ENCODE measurements at places on chromosomes 7 and 10.
A peak's percentile ranks its signal among the peaks of the same experiment; 100 is the strongest.

DNA sequence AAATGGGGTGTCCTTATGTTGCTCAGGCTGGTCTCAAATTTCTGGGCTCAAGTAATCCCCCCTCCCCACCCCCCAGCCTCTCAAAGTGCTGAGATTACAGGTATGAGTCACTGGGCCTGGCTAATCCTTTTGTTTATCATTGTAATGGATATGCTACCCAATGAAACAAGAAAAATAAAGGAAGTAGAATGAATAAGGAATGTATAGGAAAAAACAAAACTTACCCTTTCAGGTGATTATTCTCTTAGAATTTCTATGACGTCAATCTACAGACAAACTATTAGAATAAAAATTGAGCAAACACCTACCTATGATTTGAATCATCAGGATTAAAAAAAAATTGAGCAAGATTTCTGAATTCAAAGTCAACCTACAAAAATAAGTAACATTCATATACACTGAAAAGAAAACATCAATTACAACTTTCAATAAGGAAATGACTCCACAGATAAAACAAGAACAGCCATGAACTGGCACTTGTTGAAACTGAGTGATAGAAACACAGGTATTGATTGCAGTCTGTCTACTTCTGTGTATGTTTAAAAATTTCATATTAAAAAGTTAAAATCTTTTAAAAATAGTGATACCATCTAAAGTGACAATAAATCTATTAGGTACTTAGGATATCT lies 12.2 kb downstream of the ADAM12 start:
- no peak for DNase-seq

GRCh38 chr10:71396711-71397295 lies at the start of gene CDH23:
TSS of gene CDH23 (plus strand) at chr10:71396920. CDS start at chr10:71439832, 42,912 bp downstream.
- DNase-seq = peak; percentile 71

GRCh38 chr10:124696446-124697392 lies 47.5 kb downstream of the FAM53B start:
- peak; percentile 58 for DNase-seq

DNA sequence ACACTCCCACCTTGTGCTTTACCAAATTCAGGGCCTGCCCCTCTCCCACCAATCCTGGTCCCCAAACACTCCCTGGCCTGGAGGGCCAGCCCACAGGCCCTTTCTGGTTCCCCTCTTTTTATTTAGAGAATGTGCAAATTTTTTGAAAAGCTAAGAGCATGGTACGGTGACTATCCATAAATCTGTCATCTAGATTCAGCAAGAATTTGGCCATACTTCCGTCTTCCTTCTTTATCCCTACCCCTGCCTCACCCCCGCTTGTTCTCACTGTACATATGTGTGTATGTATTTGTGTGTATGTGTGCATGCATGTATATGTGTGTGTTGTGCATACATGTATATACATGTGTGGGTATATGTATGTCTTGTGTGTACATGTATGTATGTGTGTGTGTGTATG lies 8.1 kb upstream of the TBRG4 start:
- DNase-seq = no peak

DNA sequence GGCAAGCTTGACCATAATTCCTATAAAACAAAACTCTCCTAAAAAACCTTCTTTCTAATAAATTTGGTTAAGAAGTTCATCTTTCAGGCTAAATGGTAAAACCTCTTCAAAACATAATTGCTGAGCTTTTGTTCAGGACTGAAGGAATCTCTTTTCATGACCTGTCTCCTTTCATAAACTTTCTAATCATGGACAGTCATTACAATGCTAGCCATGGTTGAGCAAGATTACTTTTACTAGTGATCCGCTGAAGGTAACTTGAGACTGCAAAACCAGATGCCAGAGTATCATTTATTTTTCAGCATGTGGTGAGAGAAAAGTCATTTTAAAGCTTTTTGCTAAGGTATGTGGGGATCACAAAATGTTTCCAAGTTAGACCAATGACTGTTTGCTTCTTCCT lies 186.4 kb upstream of the RHOBTB1 start:
- no peak for DNase-seq

- DNase-seq = no peak
Observed at GRCh38 chr10:47245731-47246350, 54.2 kb upstream of the GDF10 start.

- no peak for DNase-seq
Observed at GRCh38 chr10:127826154-127826725, 66.5 kb downstream of the CLRN3 start.

DNA sequence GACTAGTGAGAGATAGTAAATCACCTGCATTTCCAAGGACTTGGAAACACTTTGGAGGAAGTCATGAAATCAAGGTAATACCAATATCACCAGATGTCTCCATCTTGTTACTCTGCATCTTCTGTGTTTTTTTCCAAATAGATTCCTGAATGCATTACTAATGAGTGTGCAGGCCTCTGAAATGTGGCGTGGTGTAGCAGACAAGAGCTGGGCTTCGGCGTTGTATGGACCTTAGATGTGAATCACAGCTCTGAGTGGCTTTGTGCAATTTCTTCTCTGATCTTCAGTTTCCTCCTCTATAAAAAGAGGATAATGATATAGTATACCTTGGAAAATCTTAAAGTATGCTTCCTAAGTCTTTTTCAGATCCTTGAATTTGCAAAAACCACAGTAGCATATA lies 9.6 kb upstream of the MYPN start:
- DNase-seq = no peak

- no peak for DNase-seq
Observed at GRCh38 chr10:52597189-52597863, 175.3 kb downstream of the MBL2 start.

DNA sequence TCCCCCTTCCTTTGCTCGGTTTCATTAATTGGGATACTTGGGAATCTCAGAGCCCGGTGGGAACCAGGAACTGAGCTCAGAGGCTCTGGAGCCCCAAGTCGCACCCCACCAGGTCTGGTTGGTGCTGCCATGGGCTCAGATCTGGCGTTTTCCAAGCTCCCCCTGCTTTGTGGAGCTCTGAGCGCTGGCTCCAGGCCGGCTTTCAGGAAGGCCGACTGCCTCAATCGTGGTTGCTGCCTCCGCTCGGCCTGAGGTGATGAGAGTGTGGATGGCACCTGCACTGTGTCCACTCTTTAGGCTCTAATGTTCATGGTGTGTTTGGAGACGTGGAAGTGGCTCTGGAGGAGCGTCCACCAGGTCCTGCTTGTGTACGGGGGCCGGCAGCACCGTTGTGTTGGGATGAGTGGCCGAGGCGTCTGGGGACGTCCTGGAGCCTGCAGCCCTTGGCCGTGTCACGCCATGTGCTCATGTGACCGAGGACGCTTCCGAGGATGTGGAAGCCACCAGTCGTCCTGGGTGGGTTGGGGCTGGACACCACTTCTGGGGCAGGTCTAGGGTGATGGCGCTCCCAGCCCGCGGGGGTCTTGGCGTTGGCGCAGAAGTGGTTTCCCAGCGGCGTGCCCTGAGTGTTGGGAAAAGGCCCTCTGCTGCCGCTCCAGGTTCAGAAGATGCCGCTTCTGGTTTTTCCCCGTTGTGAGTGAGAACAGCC lies 8.2 kb downstream of the INPP5A start:
- DNase-seq = no peak

- DNase-seq = peak; percentile 34
Observed at GRCh38 chr7:7257899-7258692, 75.8 kb downstream of the C1GALT1 start.

GRCh38 chr7:3162289-3162688 lies 118.6 kb upstream of the CARD11 start:
- DNase-seq = peak; percentile 53

DNA sequence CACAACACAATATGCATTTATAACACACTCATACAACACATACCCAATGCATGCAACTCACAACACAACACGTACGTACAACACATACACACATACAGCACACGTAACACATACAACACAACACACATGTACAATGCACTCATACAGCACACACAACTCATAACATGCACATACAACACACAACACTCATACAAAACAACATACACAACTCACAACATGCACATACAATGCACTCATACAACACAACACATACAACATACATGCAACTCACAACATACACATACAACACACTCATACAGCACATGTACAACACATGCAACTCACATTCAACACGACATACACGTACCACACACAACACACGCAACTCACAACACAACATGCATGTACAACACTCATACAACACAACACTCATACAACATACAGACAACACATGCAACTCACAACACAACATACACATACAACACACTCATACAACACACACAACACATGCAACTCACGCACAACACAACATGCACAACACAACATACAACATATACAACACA lies 21.8 kb downstream of the DIP2C start:
- no peak for DNase-seq

DNA sequence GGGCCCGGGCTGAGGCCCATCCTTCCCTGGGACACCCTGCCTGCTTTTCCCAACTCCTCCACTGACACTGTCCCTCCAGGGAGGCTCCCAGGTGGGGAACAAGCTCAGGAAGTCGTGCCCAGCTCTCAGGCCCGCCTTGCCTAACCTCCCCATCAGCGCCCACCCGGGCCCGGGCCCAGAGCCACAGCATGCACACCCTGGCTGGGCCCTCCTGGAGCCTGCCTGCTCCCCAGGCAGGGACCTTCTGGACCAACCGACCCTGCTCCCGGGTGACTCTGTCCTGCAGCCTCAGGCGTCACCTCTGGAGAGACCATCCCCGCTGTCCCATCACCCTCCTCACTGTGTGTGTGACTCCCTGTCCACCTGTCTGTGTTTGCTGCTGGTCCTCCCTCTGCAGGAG lies 1.8 kb upstream of the TMEM184A start:
- no peak for DNase-seq

DNA sequence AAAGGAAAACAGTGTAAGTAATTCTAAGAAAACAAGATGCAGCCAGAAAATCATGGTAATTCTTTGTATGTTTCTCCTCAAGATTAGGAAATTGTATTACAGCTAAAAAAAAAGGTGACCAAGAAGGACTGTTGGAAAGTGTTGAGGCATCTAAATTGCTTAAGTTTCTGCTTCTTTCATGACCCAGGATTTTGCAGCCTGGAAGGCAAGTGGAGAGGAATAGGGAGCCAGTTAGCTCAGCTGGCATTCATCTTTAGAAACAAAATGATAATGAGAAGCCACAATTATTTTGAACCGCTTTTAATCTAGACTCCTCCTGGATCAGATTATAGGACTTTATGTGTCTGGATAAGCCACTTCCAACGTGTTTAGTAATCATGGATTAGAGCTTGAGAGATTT lies 56.8 kb upstream of the TMEM229A start:
- DNase-seq = no peak

DNA sequence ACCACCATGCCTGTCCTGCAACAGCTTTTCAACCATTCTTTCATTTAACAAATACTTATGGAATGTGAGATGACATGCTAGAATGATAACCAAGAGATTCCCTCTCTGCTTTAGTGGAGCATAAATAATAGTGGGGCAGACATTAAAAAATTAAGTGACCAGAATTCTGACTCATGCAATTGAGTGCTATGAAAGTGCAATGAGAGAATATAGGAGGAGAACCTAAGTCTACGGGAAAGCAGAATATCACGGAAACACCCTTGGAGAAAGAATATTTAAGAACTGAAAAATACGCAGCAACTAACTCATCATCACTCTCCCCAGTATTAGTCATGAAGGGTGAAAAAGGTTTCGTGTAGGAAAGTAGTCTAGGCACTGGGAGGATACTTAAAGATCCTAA lies 7.1 kb downstream of the KIF5B start:
- DNase-seq = no peak

Data from suppressor macrophage (primary cell).